Small intestine (tissue), 16 donors: ENCODE measurements at places on chromosomes 2 and 18.

DNA sequence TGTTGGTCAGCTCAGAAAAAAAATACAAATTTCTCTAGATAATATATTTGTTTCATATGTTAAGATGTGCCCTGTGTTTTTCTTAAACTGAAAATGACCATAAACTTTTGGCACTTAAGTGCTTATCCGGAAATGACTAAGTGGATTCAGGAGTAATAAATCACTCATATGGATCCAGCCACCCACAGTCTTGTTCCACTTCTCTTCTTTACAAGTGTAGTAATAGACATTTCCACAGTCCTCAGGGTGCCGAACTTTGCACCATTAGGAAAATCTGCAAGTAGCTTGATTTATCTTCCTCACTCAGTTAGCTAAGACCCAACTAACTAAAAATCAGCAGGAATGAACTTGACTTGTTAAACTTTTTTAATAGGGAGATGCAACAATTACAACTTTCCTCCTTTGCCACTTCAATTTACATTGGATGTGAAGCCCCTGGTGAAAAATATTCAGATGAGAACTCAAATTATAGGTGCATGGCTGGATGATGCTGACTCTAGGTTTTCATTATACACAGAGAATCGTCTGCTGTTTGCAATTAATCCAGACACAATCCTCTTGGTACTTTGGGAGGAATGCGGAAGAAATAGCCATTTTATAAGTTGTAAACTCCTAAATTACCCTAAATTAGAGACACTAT is 322.5 kb downstream of the ARHGAP15 start:
- H3K36me3 ChIP-seq, result no peaks in the 10 kb centered on the region
- no peak overlapping the region for H3K4me3 ChIP-seq
- DNase-seq, result no peak
- no peaks in the 10 kb centered on the region for H3K4me1 ChIP-seq

DNA sequence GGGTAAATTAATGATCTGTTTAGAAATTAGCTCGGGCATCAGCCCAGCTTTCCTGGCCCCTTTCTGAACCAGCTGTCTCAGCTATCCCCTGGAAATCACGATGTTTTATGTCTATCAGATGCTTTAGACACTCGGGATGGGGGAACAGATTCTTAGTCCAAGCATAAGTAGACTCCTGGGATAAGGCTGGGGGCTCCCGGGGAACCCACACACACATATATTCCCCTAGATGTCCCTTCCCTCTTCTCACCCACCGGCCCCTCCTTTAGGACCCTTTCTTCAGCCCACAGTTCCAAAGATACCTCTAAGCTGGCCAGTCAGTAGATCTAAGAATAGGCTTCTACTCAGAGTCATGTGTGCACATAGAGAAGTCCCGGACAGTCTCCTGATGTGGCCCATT is 151.5 kb upstream of the COPS8 start:
- no peaks in the 10 kb centered on the region for H3K4me1 ChIP-seq
- no peak for DNase-seq
- no peaks in the 10 kb centered on the region for H3K27me3 ChIP-seq
- no peaks in the 10 kb centered on the region for H3K36me3 ChIP-seq
- no peak overlapping the region for H3K4me3 ChIP-seq

DNA sequence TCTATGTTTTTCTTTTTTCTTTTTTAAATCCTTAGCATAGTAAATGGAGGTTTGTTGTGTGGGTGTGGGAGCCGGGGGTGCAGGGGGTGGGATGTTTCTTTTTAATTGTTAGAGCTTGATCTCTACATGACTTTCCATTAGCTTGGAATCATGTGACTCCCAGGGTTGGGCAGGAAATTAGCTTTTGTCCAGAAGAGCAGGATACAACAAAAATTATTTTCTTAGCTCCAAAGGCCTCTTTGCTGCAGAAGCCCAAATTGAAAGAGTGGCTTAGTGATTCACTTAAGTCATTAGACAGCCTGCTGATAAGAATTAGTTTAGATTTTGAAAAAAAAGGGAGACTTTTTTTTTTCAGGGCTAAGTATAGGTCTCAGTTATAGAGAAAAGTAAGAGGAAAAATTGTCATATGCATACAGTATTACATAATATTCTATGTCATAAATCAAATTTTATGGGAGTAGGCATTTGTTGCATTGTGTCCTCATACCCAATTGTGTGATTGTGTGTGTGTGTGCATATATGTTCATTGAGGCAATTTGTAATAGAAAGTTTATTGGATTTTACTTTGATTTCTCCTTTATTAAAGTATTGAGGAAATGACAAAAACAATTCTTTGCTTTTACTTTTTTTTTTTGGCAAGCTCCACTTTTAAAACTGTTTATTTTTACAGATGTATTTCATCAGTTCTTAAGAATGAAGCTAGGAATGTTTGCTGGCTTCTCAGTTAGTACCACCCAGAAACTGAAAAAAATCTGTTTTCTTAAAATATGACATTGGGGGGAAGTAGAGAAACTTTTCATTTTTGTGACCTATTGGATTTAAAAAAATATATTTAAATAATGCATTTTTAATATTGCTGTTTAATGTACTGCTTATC is 47.4 kb downstream of the TSPYL6 start:
- H3K36me3 ChIP-seq, result no peaks in the 10 kb centered on the region
- H3K4me1 ChIP-seq, result no peaks in the 10 kb centered on the region
- no peaks in the 10 kb centered on the region for H3K27me3 ChIP-seq
- H3K4me3 ChIP-seq, result no peak overlapping the region

DNA sequence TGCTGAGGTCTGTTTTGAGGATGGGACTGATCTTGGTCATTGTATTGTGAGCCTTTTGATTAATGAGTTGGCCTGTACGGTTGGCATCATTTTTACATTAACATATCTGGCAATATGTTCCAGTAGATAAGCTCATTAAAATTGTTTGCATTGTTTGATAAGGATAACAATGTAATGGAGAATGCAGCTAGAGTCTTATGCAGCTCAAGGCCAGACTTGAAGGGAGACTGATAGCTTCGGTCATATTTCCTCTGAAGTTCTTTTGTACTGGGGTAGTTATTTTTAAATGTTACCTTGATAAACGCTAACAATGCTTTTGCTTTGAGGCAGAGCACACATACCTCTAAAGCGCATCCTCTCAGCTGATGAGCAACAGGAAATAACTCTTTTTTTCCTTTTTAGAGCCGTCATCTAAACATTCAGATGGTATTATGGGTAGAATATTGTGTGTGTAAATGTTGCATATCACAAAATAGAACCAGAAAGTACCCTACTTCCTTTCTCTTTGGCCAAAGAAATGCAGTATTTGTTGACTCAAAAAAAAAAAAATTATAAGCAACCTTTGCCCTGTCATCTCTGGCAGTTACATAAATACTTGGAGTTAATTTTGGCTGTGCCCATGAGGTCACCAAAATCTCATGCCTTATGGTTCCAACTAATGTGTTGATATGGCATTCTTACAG is 1.3 kb downstream of the MAPRE2 start:
- no peaks in the 10 kb centered on the region for H3K36me3 ChIP-seq
- H3K4me1 ChIP-seq, result no peaks in the 10 kb centered on the region
- peak; percentile 26 for DNase-seq

DNA sequence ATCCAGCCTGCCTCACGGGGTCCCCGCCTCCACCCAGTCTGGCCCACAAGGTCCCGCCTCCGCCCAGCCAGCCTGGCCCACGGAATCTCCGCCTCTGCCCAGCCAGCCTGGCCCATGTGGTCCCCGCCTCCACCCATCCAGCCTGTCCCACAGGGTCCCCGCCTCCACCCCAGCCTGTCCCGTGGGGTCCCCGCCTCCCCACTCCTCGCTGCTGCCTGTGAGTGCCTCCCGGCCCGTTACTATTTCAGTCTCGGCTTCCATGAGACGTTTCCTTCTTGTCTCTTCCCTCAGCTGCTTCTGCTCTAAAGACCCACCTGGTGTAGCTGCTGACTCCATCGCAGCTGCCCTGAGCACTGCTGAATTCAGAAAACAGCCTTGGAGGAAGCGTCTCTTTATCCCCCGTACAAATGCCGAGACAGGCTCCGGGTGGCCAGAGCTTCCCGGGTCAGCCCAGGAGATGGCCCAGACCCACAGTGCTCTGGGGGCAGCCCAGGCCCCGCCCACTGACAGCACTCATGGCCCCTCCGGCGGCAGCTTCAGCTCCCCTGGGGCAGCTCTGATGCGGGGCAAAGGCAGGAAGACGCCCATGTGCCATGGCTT is 69.8 kb downstream of the NFATC1 start:
- no peaks in the 10 kb centered on the region for H3K27me3 ChIP-seq
- DNase-seq, result no peak
- peaks cover 2% of the 10 kb centered on the region for H3K36me3 ChIP-seq
- no peaks in the 10 kb centered on the region for H3K4me1 ChIP-seq
- no peak overlapping the region for H3K27ac ChIP-seq
- H3K4me3 ChIP-seq, result peak overlapping the region; percentile 7

- H3K27ac ChIP-seq, result no peak overlapping the region
- no peaks in the 10 kb centered on the region for H3K27me3 ChIP-seq
- H3K4me3 ChIP-seq, result no peak overlapping the region
- no peak for DNase-seq
Measured at GRCh38 chr2:135954020-135954601, 31.3 kb downstream of the DARS1 start.

- no peak for DNase-seq
- H3K27me3 ChIP-seq, result no peaks in the 10 kb centered on the region
- H3K4me1 ChIP-seq, result no peaks in the 10 kb centered on the region
- H3K27ac ChIP-seq, result no peak overlapping the region
Measured at GRCh38 chr18:48820483-48821250, 130.1 kb downstream of the SMAD7 start.

GRCh38 chr2:121858369-121858768 is 102.9 kb downstream of the TSN start:
- no peaks in the 10 kb centered on the region for H3K4me1 ChIP-seq
- DNase-seq, result no peak
- H3K27me3 ChIP-seq, result no peaks in the 10 kb centered on the region
- no peak overlapping the region for H3K4me3 ChIP-seq
- no peaks in the 10 kb centered on the region for H3K36me3 ChIP-seq

GRCh38 chr2:104848526-104848925 is 5.4 kb upstream of the POU3F3 start:
- H3K36me3 ChIP-seq, result no peaks in the 10 kb centered on the region
- H3K4me1 ChIP-seq, result no peaks in the 10 kb centered on the region
- no peak overlapping the region for H3K27ac ChIP-seq
- H3K27me3 ChIP-seq, result peaks cover 51% of the 10 kb centered on the region
- DNase-seq, result peak; percentile 6
- H3K4me3 ChIP-seq, result no peak overlapping the region

DNA sequence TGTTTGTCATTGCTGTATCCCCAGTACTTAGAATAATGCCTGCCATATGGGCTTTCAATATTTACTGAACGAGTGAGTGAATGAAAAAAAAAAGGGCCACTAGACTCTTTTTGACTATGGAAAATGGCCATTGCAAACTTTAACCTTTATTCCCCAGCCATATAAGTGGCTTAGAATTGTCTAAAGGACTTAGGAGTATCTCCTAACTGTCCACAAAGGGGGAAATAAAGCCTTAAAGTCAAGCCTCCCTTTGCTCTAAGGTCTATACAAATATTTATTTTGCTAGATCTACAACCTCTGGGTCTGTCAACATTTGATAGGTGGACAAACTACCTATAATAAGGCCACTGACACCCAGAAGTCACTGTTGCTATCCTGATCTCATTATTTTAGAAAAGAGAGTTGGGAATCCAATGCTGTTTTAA is 25.7 kb downstream of the UPP2 start:
- no peak overlapping the region for H3K4me3 ChIP-seq
- H3K36me3 ChIP-seq, result no peaks in the 10 kb centered on the region
- no peak overlapping the region for H3K27ac ChIP-seq
- no peak for DNase-seq
- peaks cover 8% of the 10 kb centered on the region for H3K4me1 ChIP-seq

DNA sequence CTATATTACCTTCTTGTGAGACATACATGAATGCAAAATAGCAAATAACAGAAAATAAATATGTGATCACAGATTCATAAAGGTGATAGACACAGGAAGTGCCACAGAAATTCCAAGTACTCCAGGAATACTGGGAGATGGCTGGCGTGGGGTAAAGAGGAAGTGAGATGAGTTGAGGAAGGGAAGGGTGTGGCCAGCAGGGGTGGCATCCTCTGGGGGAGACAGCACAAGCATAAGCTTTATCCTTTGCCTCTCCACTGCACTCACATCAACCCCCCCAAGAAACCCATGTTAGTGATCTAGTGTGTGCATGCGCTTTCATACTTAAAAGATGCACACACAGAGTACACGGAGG is 94.8 kb upstream of the B3GNT7 start:
- no peaks in the 10 kb centered on the region for H3K4me1 ChIP-seq
- H3K4me3 ChIP-seq, result no peak overlapping the region
- DNase-seq, result no peak

DNA sequence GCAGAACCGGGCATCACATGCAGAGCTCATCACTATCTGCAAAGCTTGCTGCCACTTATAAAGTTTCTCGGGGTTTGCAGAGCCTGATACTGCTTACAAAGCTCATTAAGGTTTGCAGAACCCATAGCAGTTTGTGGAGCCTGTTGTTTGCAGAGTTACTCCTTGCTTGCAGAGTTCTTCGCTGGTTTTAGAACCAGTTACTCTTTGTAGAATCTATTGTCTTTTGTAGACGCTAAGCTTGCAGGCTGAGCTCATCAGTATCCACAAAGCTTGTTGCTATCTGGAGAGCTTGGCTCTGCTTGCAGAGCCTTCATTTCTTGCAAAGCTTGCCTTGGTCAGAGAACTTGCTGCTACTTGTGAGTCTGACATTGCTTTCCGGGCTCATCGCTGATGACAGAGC is 106.9 kb downstream of the CELF4 start:
- no peaks in the 10 kb centered on the region for H3K4me1 ChIP-seq
- no peak for DNase-seq
- H3K27ac ChIP-seq, result no peak overlapping the region
- no peaks in the 10 kb centered on the region for H3K36me3 ChIP-seq
- no peaks in the 10 kb centered on the region for H3K27me3 ChIP-seq

GRCh38 chr2:112683550-112684414 is 37.0 kb upstream of the NT5DC4 start:
- H3K27ac ChIP-seq, result no peak overlapping the region
- no peaks in the 10 kb centered on the region for H3K4me1 ChIP-seq
- no peak for DNase-seq

DNA sequence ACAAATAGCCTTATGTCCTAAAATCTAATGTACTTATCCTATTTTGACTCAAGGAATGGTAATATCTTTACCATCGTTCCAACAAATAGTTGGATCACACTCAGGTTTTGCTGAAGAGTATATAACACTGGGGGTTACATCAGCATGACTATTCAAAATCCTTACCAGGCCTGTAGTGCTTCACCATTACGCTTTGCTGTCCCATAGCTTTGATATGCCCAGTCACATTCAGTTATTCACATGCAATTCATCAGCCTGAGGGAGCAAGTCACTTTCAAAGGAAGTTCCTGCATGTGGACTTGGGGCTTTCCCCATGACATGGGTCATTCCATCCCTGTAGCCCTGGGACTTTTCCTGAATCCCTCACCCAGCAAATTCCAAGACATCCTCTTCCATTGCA is 39.6 kb downstream of the FTCDNL1 start:
- no peaks in the 10 kb centered on the region for H3K27me3 ChIP-seq
- H3K27ac ChIP-seq, result no peak overlapping the region
- no peaks in the 10 kb centered on the region for H3K4me1 ChIP-seq
- H3K36me3 ChIP-seq, result no peaks in the 10 kb centered on the region
- H3K4me3 ChIP-seq, result no peak overlapping the region

GRCh38 chr2:111157798-111158197 is 37.1 kb downstream of the BCL2L11 start:
- no peak overlapping the region for H3K27ac ChIP-seq
- no peak overlapping the region for H3K4me3 ChIP-seq
- no peaks in the 10 kb centered on the region for H3K27me3 ChIP-seq
- H3K36me3 ChIP-seq, result peaks cover 61% of the 10 kb centered on the region
